Neural crest cell (in vitro differentiated cells): ENCODE measurements at places on chromosomes 5 and 9.

GRCh38 chr5:38650540-38650939, 94.1 kb upstream of the LIFR start:
- H3K27ac ChIP-seq: no peak overlapping the region
- H3K36me3 ChIP-seq: no peaks in the 10 kb centered on the region
- H3K4me1 ChIP-seq: peaks cover 18% of the 10 kb centered on the region

DNA sequence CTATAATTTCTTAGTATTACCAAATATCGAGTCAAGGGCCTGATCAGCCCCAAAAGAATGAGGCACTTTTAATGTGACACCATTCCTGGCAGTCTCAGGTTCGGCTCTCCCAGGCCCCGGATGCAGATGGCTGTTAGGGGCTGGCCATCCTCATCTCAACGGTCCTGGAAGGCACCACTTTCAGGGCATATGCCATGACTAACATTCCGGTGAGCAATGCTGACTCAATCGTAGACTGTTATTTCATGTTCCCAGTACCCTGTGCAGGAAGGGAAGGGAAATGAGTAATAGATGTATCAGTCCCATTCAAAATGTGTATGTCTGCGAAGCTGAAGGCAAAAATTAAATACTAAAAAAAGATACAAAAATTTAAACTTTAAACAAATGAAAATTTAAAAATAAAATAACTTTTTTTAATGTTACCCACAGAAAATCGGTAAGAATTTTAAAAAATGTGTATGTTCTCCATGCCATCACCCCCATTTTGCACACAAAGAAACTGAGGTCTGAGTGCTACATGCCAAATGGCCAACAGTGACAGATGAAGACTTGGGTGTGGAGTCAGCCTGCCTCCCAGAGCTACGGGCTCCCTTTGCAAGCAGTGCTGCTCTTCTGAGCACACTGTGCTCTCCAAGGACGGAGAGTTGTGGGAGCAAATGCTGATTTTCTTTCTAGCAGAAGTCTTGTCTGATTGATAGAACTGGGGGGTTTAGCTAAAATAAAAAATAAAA, 79.0 kb downstream of the GLDC start:
- H3K27me3 ChIP-seq: no peaks in the 10 kb centered on the region
- H3K36me3 ChIP-seq: no peaks in the 10 kb centered on the region
- H3K4me1 ChIP-seq: no peaks in the 10 kb centered on the region
- no peak overlapping the region for H3K27ac ChIP-seq

DNA sequence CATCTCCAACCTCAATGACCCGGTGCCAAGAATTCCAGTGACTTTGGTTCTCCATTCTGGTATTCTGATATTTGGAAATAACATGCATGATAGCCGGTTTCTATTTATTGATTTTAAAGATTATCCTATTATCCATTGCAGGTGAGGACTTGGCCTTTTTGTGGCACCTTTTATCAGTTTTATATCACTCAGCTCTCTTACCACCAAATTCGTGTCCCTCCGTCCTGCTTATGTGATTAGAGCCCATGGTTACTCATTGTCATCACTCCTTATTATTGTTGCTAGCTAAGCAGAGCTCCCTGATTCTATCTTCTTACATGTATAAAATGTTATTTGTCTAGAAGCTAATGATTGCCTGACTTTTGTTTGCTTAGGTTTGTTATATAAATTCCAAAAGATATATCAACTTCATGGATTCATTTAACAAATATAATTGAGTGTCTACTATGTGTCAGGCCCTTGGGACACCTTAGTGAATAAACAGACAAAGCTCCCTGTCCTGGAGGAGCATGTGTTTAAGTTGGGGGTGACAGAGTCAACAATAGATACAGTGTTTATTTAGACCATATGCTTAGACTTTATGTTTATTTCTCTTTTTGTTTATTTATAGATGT, 138.2 kb downstream of the ADAMTS16 start:
- H3K36me3 ChIP-seq: no peaks in the 10 kb centered on the region
- H3K27me3 ChIP-seq: no peaks in the 10 kb centered on the region
- no peak for DNase-seq
- H3K4me3 ChIP-seq: no peak overlapping the region
- H3K4me1 ChIP-seq: peaks cover 29% of the 10 kb centered on the region
- no peak overlapping the region for H3K27ac ChIP-seq

DNA sequence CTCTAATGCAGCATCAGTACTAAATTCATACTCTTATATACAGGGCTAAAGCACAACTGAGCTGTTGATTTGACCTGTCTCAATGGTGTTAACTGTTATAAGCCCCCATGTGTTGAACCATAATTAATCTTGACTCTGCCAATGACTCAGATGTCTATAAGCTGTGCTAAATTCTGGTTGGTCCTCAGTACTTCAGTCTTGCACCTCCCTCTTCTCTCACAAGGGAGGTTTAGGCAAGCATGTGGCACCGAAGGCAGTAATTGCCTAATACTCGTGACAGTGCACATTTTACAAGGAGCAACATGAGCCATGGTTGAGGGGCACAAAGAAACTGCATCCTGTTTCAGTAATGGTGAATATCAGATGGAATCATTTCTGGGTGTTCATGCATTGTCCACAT, 255.9 kb downstream of the TRPM3 start:
- H3K36me3 ChIP-seq: no peaks in the 10 kb centered on the region
- H3K4me3 ChIP-seq: no peak overlapping the region
- H3K27me3 ChIP-seq: no peaks in the 10 kb centered on the region
- H3K27ac ChIP-seq: no peak overlapping the region
- H3K4me1 ChIP-seq: no peaks in the 10 kb centered on the region
- DNase-seq: no peak
